T-helper 1 cell (primary cell): ENCODE measurements at places on chromosomes 5 and 9.

- no peak for DNase-seq
Measured at GRCh38 chr5:174082286-174082685, 36.8 kb downstream of the NSG2 start.

- no peak for DNase-seq
Measured at GRCh38 chr9:84371737-84372136, 31.2 kb upstream of the SLC28A3 start.

DNA sequence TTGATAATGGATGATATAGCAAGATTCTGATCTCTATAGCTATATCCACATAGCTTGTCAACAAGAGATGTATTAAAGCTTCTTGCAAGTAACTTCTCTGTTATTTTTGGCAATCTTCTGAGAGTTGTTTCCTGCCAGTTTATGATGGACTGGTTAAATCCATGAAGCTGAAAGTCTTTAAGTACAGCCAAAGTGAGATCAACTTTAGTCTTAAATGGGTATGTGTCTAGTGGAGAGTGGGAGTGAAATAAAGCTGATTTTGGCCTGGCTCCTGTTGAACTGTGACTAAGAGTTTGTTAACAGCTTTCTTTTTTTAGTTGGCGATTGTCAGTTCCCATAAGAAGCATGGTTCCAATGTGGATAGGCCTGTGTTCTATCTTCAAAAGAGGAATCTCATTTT, 350.9 kb upstream of the PCSK5 start:
- DNase-seq = no peak

DNA sequence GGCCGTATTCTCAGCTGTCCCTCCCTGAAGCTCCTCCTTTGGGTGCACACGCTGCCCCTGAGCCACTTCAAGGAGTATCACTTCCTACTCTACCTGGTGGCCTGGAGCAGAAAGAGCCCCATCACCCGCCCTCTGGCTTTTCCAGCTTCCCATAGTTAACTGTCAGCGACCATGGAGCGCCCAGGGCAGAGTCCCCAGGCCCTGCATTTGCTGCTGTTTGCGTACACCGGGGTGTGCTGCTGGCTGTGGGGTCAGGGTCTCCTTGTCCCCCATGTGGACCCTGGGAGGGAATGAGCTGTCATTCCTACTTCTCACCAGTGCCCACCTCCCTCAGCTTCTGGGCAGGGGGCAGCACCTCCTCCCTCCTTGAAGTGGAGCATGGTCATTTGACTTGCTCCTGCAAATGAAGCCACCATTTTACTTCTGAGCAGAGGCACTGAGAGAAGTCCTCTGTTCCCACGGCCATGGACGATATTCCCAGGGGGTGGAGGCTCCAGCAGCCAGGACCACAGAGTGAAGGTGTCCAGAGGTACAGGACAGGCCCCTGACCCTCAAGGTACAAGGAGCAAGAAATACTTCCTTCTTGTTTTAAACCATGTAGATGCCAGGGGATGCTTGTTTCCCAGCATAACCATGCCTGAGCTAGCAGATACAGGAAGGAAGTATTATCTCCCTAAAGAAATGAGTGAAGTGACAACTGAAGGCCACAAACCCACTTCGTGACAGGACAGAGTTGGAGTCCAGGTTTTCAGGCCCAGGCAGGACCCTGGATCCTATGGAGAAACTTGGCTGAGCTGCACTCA, 40.6 kb upstream of the COL5A1 start:
- no peak for DNase-seq

DNA sequence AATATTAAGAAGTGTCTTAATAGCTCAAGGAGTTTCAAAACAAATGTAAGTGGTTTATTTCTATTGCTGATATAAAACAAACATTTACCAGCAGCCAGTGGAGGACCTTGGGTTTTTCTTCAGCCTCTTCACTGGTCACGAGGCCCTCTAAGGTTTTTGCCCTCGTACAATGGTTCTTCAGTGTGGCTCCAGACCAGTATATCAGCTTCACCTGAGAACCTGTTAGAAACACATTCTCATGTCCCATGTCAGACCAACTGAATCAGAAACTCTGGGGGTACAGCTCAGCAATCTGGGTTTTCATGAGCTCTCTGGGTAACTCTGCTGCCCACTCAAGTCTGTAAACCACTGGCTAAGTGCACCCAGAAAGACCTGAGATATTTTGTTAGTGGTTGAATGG, 12.9 kb downstream of the WWC1 start:
- DNase-seq = no peak

- no peak for DNase-seq
Measured at GRCh38 chr5:9557696-9558095, 11.8 kb upstream of the SEMA5A start.

DNA sequence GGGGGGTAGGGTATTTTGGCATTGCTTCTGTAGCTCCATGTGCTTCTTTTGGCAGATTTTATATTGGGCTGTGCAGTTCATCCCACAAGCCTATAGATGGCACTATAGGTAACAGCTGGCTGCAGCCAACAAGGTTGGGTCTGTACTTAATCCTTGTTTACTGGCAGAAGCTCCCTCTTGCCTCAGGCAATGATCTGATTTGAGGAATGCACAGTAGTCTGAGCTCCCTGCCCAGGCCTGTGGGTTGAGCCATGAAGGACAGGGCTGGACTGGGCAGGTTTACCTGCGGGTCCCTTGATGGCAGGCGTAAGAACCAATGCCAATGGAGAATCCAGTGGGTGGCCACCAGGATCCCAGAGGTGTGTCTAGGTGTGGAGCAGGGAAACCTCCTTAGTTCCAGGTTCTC, 11.7 kb upstream of the OR1J2 start:
- DNase-seq = no peak

DNA sequence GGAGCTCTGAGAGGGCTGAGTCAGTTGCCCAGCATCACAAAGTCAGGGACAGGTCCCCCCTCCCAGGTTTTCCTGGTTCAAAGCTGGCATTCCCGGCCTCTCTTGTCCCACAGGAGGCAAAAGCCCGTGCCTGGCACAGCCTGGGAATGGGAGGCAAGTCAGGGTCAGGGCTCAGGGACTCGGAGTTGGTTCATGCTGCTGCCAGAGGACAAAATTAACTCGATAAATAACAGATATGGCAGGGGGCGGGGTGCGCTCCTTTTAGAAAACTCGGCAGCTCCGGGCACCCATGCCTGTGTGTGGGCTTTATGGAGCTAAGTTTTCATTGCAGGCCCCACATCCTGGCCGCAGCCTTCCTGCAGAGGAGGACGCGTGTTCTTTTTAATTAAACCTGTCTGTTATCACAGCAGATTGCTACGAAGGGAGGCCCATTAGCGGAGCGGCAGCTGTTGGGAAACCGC, 62.8 kb upstream of the LMX1B start:
- DNase-seq = no peak

GRCh38 chr9:25225938-25226760, 452.1 kb downstream of the TUSC1 start:
- no peak for DNase-seq

GRCh38 chr9:98132806-98133631, 14.0 kb upstream of the TRIM14 start:
- no peak for DNase-seq

GRCh38 chr9:93057042-93057702, 1.3 kb upstream of the SUSD3 start:
- DNase-seq = no peak

- DNase-seq = no peak
Measured at GRCh38 chr5:110161162-110161561, 471.4 kb downstream of the MAN2A1 start.

GRCh38 chr5:39024884-39025283, 49.3 kb downstream of the RICTOR start:
- no peak for DNase-seq

DNA sequence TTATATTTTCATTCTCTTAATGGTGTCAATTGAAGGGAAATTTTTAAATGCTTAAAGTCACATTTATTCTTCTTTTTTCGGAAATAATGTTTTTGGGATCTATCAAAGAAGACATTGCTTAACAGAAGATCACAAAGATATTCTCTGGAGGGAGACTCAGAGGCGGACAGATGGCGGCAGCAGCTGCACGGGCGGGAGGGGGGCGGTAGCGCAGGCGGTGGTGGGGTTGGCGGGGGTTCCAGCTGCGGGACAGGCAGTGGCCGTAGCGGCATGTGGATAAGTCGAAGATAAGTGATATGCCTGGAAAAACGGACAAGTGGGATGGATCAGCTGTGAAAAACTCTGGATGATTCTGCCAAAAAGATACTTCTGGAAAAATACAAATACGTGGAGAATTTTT, 31.6 kb upstream of the ZDHHC11B start:
- no peak for DNase-seq

DNA sequence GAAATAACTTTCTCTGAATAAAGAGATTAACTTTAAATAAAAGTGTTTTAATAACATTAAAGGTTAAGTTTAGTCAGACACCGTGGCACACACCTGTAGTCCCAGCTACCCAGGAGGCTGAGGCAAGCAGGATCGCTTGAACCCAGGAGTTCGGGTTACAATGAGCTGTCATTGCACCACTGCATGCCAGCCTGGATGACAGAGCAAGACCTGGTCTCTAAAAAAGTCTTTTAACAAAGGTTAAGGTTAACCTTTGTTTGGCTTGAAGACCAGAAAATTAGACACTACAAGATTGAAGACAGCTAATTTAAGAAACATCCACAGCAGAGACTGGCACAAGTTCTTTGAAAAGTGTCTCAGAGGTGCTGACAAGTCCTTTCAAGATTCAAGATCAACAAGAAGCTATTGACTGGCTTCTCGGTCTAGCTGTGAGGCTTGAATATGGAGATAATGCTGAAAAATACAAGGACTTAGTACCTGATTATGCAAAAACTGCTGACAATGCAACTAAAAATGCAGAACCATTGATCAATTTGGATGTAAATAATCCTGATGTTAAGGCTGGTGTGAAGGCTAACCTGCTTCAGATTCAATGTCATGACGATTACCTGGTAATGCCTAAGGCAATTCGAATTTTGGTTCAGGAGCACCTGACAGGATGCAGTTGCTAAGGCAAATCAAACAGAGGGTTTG, 48.8 kb downstream of the FAM81B start:
- DNase-seq = no peak

DNA sequence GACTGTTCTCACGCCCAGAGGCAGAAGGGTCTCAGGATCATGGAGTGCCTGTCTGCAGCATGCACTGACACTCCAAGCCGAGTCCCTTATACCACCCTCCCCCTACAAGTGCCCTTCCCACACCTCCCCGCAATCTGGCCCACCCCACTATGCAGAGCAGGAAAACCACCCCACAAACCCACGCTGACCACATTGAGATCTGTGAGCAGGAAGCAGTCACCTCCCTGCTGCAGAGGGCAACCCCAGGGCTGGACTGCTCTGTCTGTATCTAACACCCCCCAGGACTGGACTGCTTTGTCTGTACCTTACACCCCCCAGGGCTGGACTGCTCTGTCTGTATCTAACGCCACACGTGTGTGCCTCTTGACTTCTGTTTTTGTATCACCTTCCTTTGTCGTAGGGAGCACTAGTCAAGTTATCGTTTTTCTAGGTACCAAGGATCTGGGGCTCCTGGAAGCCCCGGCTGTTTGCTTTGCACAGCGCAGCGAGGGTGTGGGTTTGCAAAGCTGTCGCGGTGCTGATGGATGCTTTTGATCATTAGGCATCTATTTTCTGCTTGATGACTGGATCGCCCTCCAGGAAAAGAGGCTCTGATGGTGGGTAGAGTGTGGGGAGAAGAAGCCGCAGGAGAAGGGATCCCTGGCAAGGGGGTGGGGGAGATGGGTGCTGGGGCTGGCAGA, 21.5 kb downstream of the OLFM1 start:
- DNase-seq = no peak

- no peak for DNase-seq
Measured at GRCh38 chr9:78668148-78668832, 371.4 kb downstream of the PSAT1 start.

DNA sequence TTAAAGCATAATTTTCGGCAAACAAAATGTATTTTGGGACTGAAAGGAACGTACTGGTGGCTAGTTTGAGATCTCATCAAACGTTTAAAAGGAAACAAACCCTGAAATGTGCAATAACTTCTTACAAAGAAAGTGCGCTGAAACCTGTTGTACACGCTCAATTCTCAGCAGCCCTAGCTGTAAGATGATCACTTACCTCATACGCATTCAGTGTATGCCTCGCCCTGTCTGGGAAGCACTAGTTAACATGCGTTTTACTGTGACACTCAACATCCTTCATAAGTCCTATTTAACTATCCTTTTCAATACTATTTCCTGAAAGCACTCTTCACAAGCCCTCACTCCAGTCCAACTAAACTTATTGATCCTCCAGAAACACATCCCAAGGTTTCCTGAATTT, 485.0 kb upstream of the EDIL3 start:
- DNase-seq = no peak
